ENCODE measurements at places on chromosomes 11 and 22.

GRCh38 chr11:66076561-66076960, 6.5 kb downstream of the PACS1 start:
- no peak for DNase-seq

DNA sequence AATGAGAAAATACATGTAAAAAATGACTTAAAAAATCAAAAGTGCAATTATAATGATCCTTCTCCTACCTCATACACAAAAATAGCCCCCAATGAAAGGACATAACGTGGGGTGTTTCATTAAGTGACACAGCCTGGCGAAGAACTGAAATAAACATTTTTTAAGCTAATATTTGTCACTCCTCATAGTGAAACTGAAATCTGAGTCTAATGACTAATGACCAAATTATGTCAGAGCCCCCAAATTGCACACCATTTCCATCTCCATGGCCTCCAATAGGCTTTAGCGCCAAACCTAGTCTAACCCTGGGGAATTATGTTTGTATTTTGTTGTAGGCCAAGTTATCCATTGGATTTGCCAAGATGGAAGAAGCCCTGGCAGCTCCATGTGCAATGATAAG, 119.1 kb downstream of the WT1 start:
- DNase-seq, result no peak

- DNase-seq, result peak; percentile 63
Observed at GRCh38 chr11:12195768-12196167, 85.4 kb downstream of the MICAL2 start.

DNA sequence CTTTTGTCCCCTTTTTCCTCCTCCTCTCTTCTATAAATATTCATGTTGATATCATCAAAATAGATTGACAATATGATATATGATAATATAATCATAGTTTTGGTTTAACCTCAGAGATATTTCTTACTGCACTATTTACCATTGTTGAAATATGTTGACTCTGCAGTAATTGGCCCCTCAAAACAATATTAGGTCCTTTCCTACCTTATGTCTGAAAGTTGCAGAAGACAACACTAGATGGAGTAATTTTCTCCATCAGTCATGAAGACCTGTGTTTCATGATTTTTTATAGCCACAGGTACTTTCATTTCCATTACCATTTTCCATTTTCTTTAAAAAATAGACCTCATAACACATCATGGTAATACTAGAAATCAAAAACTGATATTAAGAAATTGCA, 284.4 kb downstream of the LUZP2 start:
- DNase-seq, result no peak

DNA sequence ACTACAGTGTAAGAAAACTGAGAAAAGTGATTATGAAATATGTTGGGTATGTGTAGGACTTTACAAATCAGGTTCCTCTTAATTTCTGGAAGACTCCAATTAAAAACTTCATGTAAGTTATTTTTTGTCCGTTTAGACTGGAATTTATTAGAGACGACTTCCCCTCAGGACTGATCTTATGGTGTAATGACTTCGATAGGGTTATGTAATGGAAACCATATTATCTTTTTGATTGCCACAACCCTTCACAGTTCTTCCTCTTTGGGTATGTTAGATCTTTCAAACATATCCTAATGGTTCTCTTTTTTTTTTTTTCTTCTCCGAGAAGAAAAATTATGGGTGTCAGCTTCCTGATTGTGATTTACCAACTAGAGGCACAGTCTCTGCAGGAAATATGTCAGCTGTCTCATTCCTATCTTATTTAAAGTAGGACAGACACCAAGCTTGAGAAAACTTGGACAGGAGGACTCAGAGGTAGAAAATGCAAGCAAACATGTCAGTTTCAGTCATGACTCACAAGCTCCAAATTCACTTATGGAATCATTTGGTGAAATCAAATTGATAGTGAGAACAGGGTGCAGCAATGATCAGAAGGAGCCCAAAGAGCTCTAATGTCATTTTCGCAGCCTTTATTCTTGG, 11.1 kb upstream of the LDLRAD3 start:
- DNase-seq, result no peak

- peak; percentile 68 for DNase-seq
Observed at GRCh38 chr11:95835768-95836488, 45.6 kb downstream of the CEP57 start.

DNA sequence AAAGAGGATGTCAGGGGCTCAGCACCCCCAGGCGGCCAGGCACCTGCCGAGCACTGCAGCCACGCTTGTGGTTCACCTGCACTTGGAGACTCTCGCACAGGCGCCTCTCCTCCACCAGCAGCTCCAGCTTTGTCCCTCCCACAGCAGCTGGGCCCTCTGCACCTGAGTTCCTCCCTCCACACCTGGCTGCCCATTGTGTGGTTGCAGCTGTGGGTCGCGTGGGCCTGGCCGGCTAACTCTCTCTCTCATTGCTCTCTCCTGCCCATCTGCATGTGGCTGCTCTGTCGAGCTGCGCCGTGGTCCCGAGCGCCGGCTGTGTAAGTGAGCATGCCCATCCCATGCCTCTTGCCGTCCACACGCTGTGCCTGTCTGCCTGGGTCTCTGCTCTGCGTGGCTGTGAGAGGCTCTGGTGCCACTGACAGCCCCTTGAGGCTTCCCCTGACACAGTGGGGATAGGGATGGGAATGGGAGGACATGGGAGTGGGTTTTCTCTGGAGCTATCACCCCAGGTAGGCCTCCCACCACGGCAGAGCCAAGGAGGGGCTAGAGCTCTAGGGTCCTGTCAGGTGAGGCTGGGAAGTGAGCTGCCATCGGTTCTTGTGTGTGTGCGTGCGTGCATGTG, 8.5 kb upstream of the ACR start:
- no peak for DNase-seq

DNA sequence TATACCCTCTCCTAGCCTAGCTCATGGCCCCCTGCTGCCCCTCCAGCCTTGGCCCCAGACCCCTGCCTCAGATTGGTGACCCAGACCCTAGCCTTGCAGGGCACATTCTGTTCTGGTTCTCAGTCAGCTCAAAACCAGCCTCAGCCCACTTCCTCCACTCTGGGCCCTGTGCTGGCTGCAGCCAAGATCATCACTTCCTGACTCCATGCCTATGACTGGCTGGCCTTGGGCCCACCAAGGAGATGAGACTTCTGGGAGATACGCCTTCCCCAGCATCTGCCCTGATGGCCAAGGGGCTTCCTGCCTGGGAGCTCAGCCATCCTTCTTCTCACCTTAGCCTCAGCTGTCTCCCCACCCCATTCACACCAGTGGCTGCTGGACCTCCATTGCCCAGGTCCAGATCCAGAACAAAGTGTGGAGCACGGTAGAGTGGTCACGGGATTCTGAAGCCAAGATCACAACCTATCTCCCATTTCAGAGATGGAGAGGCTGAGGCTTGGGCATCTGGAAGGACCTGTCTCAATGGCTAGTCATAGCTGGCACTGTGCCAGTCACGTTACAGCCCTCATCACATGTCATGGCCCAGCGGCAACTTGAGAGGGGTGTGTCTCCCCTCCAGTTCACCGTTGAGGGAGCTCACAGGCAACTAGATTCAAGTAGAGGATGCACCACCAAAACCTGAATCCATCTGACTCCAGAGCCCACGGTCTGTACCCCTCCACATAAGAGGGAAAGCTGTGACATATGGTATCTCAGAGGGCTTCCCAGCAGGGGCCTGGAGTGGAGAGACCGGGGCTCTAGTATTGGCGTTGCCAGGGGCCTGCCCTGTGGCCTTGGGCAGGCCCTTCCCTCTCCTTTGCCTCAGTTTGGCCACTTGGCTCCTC, 43.0 kb upstream of the KLHL35 start:
- peak; percentile 7 for DNase-seq

DNA sequence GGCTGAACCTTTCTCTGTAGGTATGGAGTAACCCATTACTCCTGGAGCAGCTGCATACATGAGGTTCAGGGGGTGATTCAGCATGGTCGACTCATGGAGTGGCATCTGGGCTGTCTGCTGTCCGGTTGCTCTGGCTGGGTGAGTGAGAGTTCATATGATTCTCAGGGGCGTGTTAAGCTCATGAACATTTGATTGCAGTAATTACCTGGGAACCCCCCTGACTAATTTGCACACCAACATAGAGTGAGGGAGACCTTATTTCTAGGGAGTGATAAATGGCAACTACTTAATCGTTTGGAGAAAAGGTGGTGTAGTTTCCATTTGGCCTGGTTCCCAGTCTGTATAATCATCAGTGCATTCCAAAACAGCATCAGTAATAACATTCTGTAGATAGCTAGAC, 661.9 kb downstream of the ETS1 start:
- no peak for DNase-seq

GRCh38 chr11:77092382-77092781, 10.3 kb upstream of the OMP start:
- no peak for DNase-seq

- DNase-seq, result no peak
Observed at GRCh38 chr22:19716041-19716828, 1.9 kb downstream of the SEPTIN5 start.

GRCh38 chr11:44829838-44830237, 103.1 kb downstream of the TSPAN18 start:
- DNase-seq, result no peak

GRCh38 chr11:47162426-47162825, 14.3 kb downstream of the ARFGAP2 start:
- DNase-seq, result no peak

- peak; percentile 30 for DNase-seq
Observed at GRCh38 chr22:32985899-32986765, 72.0 kb downstream of the SYN3 start.

- peak; percentile 63 for DNase-seq
Observed at GRCh38 chr22:28674121-28674563, 5.5 kb downstream of the TTC28 start.

GRCh38 chr22:25205847-25206246, 6.2 kb downstream of the CRYBB3 start:
- no peak for DNase-seq

DNA sequence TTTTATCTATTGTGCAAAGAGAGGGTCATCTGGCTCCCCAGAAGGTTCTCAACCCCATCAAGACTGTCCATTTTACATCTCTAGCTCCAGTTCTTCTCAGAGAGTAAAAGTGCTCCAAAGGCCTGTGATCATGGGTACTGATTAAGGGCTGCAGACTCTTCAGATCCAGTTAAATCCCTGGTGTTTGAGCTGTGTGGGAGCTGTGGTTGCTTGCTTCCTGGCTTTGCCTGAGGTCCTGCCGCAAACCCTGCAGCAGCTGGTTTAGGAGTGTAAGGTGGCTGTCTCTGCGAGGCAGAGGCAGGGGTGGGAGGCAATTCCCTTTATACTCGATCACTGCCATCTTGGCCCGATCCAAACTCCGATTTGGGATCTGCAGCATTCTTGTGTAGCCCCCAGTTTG, 1.2 kb downstream of the MRPL17 start:
- DNase-seq, result no peak

- no peak for DNase-seq
Observed at GRCh38 chr11:87432022-87432421, 394.3 kb downstream of the TMEM135 start.

DNA sequence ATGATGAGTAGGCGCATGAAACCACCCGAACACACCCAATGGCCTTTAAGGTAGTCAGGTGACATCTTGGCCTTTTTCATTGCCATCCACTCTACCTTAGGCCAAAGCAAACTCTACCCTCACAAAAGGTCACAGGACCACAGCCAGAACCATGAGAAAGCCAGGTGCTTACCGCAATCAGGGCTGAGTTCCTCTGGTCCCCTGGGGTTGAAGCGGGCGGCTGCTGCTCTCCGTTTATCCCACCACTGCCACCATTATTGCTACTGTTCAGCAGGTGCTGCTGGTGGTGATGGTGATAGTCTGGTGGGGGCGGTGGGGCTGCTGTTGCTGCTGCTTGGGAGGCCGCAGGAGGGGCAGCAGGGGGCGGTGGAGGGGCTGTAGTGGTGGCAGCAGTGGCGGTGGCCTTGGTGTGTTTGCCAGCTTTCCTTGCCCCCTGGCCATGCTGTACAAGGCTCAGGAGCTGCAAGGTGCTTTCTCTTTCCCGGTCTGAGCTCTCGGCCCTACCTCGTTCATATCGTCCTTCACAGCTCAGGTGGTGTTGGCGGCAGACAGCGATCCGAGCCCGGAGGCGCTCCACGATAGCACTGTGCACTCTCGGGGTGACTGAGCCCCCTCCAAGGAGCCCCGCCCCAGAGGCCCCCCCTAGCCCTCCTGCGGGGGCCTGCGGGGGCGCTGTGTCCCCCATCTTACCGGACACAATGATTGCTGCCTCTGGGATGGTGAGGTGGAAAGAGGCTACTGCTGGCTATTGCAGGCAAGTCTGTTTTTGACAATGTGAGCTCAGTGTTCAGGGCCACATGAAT, 1.6 kb downstream of the MAML2 start:
- DNase-seq, result peak; percentile 78

DNA sequence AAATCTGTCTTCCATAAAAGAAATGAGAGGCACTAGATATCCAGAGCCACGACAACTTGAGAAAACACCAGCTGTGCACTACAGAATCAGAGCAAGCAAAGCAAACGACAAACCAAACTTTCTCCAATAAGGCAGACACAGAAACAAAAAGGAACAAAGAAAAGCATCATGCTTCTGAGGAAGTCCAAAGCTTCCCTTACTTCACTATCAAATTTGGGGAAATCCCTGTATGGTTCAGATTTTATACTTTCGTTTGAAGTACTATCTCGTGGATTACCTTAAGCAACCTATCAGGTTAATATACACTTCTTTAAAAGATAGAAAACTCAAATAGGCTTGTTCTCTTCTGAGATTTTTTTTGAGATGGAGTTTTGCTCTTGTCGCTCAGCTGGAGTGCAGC, 27.7 kb downstream of the ALG9 start:
- no peak for DNase-seq

GRCh38 chr11:132866783-132867545, 665.3 kb downstream of the OPCML start:
- no peak for DNase-seq

- DNase-seq, result peak; percentile 75
Observed at GRCh38 chr11:75768112-75768908, at the start of gene DGAT2. Gene DGAT2 (plus strand): TSS chr11:75768778. CDS start chr11:75768992, 214 bp downstream.

- DNase-seq, result no peak
Observed at GRCh38 chr22:23882370-23882769, 11.8 kb upstream of the MIF start.

DNA sequence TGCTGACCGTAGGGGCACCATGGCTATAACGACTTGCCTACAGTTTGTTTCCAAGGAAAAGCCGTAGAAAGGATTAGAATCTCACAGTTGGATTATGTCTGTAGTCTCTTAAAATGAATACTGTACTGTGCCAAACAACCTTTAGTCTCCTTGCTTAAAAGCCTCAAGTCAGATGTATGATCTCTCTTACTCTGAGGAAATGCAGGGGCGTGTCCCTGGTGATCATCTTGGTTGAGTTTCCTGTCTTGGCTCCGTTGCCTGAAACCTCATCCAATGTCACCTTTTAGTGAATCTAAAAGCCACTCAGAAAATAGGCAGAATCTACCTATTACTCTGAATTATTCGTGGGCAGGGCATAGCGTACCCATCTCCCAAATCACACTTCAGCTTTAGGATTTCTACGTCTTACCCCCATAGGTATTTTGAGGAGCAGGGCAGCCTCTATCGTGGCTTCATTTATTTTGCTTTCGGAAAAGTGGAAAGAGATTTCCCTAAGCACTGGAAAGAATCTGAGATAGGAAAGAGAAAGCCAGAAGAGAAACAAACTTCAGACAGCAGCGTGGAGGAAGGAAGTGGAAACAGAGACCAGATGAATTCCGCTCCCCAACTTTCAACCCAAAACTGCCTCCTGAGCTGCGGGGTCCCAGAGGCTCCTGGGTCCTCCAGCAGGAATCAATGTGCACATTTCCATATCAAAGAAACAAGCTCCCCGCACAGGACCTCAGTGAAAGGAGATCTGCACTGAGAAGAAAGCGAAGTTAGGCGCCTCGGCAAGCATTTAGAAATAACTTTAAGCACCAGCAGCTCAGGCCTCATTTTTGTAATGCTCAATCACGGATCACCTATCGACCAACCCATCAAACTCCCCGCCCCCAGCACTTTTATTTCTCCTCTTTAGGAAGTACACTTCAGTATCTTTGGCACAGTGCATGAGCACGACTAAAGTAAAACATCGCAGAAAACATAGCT, 245.8 kb downstream of the ETS1 start:
- peak; percentile 80 for DNase-seq

All from CD4-positive, alpha-beta T cell treated with Interleukin-4 for 1 hour (primary cell).